GM23248 (cell line): ENCODE measurements at places on chromosomes 7 and 10. TPM values are rescaled to one million over a fixed set of nuclear protein-coding genes. Genes with fewer than 3 reads are reported as not detected.
A peak's percentile ranks its signal among the peaks of the same experiment; 100 is the strongest.

Gene CLIP2
- total RNA-seq, result 40.7 and 49.4 TPM in 2 replicates

Gene ZNF425
- 3.8 and 5.4 TPM in 2 replicates for total RNA-seq

Gene FAM25A
- not detected in 2 replicates for total RNA-seq

Gene LIPF
- not detected in 2 replicates for total RNA-seq

Gene FOXI2
- not detected in 2 replicates for total RNA-seq

Gene ZC3HAV1L
- 10.9 TPM in 2 replicates for total RNA-seq

DNA sequence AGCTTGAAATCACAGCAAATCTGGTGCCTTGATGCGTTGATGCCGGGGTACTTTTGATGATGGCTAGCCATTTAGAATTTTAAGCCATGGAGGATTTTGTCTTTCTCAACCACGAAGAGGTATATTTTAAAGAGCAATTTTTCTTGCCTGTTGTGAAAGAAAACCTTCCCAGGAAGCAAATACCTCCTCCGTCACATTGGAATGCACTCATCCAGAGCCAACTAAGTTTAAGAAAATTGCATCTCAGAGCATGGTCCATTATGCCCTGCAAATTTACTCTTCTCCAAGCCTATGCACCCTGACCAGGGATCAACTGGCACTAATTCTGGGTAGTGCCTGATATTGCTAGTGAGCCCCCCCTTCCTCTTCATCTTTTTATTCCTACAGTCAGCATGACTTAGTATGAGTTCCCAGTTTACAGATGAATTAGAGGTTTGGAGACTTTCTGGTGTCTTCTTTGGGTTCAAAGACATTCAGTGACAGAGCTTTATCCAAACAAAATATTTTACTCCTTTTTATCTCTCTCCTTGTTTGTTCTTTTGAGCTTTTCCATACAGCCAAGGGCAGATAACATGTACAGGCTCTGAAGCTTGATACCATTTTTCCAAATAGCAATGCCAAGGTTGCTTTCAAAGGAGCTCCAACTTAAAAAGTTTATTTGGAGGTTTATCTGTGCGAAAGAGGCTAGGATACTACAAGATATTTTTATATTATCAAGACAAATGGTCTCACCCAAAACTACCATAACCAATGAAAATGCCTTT, 56.6 kb upstream of the ANK3 start:
- peak; percentile 18 for DNase-seq

- DNase-seq, result no peak
These were observed 67.8 kb upstream of the PCBD1 start for GRCh38 chr10:70956029-70956759.

DNA sequence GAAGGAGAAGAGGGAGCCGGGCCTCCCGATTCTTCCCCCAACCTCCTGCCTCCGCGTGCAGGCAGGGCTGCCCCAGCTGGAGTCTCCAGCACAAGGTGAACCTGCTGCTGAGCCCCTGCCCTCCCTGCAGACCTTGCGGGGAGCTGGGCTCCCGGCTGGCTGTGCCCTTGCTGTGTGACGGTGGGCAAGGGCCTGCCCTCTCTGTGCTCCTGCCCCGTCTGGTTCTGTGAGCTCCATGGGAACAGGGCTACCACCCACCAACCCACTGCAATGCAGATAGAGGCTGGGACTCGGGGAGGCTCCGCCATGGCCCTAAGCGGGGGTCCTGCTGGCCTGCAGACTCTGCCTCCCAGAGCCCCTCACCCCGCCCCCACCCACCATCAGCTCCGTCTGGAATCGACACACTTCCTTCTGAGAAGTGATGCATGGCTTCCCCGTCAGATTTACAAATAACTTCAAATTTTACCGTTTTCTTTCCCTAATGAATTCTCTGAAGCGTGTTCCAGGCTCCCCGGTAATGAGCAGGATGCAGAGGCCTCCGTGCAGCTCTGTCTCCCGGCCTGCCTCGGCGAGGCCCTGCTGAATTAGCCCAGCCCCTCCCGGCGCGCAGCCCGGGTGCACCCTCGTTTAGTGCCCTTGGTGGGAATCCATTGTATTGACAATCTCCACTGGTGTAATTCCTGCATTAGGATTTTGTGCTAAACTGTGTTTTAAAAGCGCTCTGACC, 111.0 kb downstream of the MICALL2 start:
- no peak for DNase-seq

GRCh38 chr7:64625114-64626082, 40.5 kb upstream of the ZNF107 start:
- peak; percentile 10 for DNase-seq

DNA sequence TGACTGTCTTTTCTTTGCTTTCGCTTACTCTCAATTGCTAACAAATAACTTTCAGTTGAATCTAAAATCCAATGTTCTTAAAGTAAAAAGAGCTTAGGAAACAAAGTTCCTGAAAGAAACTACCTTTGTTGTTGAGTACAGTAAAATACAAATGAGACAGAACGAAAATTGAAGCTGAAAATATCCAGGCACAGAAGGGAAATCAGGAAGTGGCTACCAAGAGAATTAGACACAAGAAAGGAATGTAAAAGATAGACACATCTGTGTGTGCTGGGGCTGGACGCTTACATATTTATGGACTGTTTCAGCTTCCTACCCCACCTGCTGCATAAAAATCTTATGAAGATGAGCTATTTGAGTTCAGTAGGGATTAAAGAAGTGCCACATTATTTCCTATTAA, 161.7 kb upstream of the PLXDC2 start:
- peak; percentile 78 for DNase-seq

DNA sequence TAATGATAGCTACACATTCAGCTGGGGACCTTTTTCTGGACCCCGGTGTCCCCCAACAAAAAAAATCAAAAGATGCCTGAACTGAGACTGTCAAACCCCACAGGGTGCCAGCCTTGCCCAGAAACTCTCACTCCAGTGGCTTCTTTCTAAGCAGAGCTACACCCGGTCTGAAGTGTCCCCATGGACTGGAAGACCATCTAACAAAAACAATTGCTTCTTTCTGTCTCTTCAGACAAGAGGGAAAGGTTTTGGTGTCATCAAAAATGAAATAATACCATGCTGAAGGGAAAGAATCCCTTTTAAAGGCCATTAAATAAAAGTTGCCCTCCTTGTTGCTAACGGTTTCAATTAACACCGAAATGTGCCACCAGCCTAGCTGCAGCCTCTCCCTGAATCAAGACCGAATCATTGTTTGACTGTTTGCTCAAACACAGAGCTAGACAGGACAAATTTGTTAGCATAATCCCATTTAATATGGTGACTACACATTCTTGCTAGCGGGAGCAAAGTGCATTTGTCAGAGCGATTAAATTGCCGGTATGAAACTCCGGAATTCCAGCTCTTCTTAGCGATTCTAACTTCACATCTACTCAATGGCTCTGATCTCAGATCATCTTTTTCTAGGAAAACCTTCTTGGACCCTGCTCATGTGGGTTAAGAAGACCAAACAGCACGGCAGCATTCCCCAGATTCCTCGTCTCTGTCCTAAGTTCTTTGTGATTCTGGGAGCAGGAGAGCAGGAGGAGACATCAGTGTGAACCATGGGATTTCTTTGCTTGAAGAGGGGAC, 397.5 kb upstream of the PRKCQ start:
- DNase-seq, result no peak

DNA sequence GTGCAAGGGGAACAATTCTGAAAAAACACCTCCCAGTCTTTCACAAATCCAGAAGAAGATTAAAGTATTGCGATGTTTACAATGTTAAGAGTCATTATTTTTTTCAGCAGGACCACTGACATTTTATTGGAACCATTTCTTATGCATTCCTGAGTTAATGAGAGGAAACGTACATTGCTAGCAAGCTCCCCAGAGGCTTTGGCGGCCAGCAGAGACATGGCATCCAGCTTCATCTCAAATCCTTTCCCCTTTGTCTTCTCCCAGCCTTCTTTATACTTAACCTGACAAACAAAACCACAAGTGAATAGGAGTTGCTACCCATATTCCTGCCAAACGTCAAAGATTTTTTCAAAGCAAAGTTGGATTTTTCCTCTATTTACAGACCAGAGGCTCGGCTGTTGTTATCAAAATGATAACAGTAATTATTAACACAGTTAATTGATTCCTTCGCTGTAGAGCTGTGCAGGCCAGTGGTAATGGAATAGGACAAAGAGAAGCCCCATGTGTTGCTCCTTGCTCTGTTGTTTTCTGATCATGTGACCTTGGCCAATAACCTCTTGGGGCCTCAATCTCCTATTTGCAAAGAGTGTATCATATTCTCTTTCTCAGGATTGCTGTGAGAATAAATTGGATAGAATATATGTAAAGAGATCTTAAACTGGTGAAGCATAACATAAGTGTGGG, 32.0 kb downstream of the NRAP start:
- DNase-seq, result no peak

GRCh38 chr10:48291190-48291589, 15.3 kb upstream of the MAPK8 start:
- no peak for DNase-seq
